ENCODE measurements at places on chromosomes 1 and 21.

- no peak for DNase-seq
Observed at GRCh38 chr1:230340526-230341161, 85.5 kb downstream of the PGBD5 start.

GRCh38 chr1:152904688-152905440 lies 3.5 kb upstream of the IVL start:
- DNase-seq = no peak

- DNase-seq = no peak
Observed at GRCh38 chr1:239260842-239261241, 125.5 kb upstream of the CHRM3 start.

GRCh38 chr1:219812491-219813203 lies 115.7 kb downstream of the SLC30A10 start:
- DNase-seq = no peak

- no peak for DNase-seq
Observed at GRCh38 chr1:94805912-94806311, 14.2 kb upstream of the SLC44A3 start.

GRCh38 chr1:26745191-26745590 lies 42.6 kb upstream of the PIGV start:
- DNase-seq = no peak

- DNase-seq = no peak
Observed at GRCh38 chr1:234022302-234022701, 117.8 kb downstream of the SLC35F3 start.

DNA sequence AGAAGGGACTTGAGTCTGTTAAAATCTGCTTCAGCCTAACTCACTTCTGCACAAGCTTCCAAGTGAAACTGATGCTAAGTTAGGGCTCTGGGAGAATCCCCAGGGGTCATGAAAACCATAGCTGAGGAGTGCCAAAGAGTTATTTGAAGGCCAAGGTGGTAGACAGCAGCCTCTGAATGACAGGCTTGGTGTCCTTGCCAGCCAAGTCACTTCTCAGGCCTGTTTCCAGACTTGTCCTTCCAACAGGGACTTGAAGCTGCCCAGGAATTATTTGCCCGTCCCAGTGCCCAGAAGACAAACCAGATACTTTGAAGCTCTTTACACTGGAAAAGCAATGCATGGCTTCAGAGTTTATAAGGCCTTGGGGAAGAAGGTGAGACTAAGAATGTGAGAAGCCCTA lies 33.6 kb downstream of the RNASEL start:
- DNase-seq = no peak

- DNase-seq = no peak
Observed at GRCh38 chr1:34619256-34619655, 135.6 kb upstream of the GJB5 start.

GRCh38 chr1:169576241-169576934 lies 9.9 kb downstream of the F5 start:
- DNase-seq = no peak

GRCh38 chr1:30724175-30724574 lies 790 bp upstream of the MATN1 start:
- no peak for DNase-seq

- DNase-seq = no peak
Observed at GRCh38 chr1:161499099-161500039, 5.9 kb upstream of the FCGR2A start.

DNA sequence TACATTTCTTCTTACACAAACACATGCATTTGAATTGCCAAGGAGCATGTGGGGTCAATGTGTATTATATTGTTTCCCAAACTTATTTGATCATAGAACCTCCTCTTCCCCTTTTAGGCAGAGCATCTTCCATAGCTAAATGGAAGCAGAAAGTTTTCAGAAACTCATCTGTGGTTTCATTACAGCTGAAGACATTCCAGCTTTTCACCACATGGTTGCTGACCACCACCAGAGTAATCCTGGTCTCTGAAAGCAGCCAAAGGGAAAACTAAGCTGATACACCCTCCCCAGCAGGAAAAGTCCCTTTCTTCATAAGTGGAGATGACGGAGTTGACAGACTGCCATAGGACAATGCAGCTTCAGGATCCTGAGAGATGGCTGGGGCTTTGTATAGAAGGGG lies 30.2 kb upstream of the OTUD3 start:
- DNase-seq = no peak

- no peak for DNase-seq
Observed at GRCh38 chr1:232581932-232582331, 48.0 kb downstream of the SIPA1L2 start.

GRCh38 chr21:44456214-44456914 lies 1.1 kb downstream of the LRRC3 start:
- no peak for DNase-seq

- DNase-seq = peak; percentile 10
Observed at GRCh38 chr1:91885213-91885715, 687 bp downstream of the TGFBR3 start.

All from activated T-helper 1 cell treated with anti-CD3 and anti-CD28 coated beads, Interleukin-2, amount 50 U/mL, for 16 hours (primary cell).